ENCODE measurements at places on chromosomes 5 and 9.

- DNase-seq: no peak
Measured at GRCh38 chr9:124218987-124219461, 38.7 kb upstream of the NEK6 start.

DNA sequence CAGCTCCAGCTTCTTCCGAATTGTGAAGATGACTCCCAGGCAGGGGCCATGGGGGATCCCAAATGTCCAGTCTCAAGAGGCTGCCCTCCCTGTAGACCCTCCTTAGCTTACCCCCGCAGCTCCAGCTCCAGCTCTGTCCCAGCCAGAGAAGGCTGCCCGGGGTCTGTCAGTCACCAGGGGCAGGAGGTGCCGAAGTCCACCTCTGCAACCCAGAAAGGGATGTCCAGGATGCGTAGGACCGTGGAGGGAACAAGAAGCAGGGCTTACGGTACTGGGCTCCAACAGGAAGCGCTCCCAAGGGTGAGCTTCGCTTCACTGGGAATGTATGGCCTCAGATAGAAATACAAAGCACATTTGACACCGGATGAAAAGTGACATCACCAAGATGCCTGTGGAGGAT is 6.0 kb downstream of the IPPK start:
- DNase-seq: no peak

DNA sequence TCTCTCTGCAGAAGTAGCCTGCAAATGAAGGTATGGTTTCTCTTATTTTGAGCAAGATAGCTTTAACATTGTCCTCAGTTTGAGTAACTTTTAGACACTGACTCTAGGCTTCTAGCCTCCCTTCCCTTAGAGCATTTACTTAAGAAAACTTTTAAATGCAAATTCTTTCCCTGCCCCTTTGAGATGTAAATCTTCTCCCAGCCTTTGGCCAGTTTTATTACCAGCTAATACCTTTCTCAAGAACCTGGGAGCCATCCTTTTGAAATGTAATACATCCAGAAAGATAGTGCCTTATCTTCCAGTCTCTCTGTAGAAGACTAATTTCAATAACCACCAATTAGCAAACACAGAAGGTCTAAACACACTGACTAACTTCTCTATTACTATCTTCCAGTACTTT is 688.9 kb upstream of the CDH9 start:
- no peak for DNase-seq

DNA sequence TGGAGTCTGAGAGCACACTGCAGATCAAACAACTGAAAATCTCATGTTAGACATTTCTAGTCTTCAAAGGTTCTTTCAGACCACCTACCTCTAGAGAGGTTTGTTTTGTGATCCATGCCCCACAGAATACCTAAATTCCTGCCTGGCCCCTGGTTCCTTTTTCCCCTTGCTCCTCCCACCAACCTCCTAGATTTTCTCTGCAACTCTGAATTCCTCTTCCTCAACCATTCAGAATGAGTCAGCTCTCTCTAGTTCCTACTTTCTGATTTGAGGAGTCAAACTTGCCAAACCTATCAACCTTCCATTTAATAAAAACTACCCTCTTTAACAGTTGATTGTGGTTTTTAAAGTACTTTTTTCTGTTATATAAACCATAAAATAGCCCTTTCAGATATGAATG is 83.2 kb upstream of the ZNF462 start:
- no peak for DNase-seq

DNA sequence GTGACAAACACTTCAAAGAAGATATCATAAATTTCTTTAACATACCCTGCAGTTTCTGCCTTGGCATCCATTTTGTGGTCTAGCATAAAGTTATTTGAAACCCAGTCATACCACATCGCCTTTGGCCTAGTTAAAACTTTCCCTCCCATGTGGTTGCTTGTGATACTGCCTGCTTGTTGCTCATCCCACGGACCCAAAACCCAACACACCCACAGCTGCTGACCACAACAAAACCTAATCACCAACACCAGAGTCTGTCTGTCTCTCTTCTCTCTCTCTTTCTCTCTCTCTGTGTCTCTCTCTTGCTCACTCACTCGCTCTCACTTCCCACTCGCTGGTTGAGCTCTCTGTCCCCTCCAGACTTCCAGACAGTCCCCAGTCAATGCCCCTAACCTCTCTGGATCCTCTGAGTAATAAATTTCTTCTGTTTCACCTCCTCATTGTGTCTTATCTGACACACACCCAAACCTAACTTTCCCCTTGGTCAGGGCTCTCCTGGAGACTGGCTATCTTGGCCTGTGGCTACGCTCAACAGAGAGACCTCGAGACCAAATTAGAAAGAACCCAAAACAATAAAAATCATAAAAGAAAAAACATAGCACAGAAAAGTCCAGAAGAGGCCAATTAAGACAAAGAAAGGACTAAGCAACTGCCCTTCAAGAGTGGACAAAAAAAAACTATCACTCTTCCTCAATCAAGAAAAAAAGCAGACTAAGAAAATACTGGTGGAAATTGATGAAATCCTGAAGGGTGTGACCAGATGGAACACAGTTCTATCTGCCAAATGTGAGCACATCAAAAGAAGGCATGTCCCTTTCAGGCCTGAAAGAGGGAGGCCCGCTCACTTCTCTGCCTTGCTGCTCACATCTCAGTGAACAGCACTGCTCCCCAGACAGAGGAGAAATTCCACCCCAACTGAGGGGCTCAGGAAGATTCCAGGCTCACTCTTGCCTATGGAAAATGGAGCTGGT is 41.5 kb downstream of the TTLL11 start:
- no peak for DNase-seq

DNA sequence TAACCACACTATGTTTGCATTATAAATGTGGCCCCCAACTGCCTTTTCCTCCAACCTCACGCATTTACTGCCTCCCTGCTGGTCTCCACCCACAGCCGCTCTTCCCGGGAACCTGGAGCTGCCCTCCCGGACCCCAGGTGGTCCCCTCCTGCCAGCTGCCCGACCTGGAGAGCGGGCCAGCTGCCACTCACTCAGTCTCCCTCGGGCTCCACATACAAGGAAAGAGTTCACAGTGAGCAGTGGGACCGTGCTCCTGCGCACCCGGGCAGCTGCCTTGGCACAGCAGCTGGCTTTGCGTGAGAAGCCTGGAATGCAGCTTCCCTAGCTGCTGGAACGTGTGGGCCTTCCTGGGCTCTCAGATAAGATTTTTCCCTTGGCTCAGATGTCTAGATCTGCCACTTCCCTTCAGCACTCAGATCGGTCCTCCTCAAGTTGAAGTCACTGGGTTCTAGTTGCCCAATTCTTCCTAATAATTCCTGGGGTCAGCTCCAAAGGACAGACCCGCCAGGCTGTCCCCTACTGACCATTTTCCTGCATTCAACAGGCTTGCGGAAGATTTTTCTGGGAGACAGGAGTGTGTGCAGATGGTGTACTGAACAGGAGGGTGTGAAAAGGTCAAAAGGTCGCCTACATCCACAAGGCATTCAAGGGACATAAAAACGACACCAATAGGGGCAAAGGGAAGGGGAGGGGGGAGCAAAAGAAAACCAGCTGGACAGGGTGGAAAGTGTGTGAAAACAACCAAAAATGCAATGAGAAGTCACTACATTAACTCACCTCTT is 69.1 kb downstream of the MYO10 start:
- no peak for DNase-seq

- no peak for DNase-seq
Measured at GRCh38 chr5:96117771-96118651, 156.4 kb upstream of the ELL2 start.

GRCh38 chr5:95861221-95861863 is 38.8 kb upstream of the GLRX start:
- no peak for DNase-seq

DNA sequence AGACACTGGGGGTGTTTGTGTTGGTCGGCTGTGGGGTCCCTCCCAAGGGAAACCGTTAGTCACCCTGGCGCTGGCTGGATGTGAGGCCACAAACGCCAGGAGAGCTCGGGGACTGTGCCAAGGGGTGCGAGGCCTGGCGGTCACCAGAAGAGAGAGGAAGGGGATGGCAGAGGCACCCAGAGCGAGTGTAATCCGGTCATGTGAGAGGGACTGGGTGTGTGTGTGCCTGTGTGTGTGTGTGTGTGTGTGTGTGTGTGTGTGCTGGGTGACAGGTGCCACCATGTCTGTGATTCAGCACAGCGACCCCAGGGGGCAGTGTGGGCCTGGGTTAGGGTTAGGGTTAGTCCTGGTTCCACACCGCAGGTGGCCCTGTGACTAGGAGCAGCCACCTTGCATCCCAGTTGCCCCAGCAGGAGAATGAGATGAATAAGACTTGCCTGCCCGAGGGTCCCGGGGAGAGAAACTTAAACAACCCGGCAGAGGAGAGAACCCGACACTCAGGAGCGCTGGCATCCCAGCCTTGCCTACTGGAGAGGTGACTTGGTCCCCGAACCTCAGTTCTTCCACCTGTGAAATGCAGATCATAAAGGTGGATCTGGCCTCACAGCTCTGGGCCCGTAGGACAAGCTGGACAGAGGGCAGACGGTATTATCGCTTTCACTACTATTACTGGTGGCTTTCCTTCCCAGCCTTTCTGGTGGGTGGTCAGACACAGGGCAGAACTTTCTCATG is 1.4 kb upstream of the ADAMTSL2 start:
- no peak for DNase-seq

- no peak for DNase-seq
Measured at GRCh38 chr9:88890546-88890945, 100.7 kb upstream of the S1PR3 start.

DNA sequence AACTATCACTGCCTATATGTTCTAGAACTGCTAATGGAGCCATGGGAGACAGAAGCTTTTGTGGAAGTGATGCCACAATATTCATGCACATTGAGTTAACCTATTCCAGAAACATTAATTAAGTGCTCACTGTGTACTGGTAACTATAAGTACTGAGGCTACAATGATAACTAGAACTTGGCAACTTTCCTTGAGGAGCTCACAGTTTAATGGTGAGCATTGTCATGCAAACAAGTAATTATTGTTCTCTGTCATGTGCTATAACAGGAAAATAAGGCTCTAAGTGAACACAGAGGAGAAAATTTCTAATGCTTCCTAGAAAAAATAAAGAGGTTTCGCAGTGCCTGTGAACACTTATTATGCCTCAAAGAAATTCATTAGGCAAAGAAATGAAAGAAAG is 142.2 kb downstream of the BAAT start:
- peak; percentile 78 for DNase-seq

DNA sequence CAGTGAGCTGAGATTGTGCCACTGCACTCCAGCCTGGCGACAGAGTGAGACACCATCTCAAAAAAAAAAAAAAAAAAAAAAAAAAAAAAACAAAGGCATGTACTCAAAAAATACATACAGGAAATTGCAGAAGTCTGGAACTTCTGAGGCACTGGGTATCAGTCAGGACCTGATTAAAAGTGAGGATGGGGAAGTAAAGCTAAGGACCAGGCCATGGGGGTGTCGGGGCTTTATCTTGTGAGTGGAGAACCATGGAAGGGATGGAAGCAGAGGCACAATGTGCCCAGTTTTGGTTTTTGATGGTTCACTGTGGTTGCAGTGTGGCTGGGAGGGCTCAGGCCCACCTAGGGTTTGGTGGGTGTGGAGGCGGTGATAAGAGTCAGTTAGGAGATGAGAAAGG is 212.7 kb upstream of the PIK3R1 start:
- DNase-seq: no peak

GRCh38 chr5:59095480-59095879 is 512.6 kb downstream of the RAB3C start:
- DNase-seq: no peak

DNA sequence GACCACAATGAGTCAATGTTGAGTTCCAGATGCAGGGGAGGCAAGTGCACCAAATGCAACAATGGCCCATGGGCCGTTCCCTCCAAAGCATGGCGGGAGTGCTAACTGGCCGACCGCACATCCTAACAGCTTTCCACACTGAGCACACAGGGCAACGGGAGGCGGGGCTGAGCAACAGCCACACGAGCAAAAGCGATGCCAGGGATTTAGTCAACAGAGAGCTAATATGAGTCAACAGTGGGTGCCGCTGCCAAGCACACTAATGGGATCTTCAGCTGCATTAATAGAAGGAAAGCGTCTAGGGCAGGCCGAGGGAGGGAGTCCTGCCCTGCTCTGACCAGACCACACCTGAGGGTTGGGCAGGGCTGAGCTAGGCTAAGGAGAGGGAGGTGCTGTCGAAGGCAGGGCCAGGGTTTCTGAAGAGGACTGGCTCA is 4.6 kb downstream of the EPB41L4B start:
- DNase-seq: peak; percentile 80

GRCh38 chr5:5645198-5645597 is 222.7 kb downstream of the ICE1 start:
- no peak for DNase-seq

GRCh38 chr5:103480246-103480645 is 82.3 kb downstream of the NUDT12 start:
- DNase-seq: no peak

GRCh38 chr9:33690143-33690933 is 105.0 kb upstream of the PRSS3 start:
- DNase-seq: no peak

DNA sequence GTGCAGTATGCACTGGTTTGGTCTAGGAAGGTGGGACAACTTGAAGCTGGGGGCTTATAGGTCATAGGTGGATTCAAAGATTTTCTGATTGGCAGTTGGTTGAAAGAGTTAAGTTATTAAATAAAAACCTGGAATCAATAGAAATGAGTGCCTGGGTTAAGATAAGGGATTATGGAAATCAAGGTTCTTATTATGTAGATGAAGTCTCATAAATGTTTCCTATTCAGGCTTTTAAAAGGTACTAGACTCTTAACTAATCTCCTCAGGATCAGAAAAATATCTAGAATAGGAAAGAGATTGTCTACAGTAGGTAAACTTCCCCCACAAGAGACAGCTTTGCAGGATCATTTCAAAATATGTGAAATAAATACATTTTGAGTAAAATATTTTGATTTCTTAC is 163.3 kb upstream of the FBN2 start:
- no peak for DNase-seq

DNA sequence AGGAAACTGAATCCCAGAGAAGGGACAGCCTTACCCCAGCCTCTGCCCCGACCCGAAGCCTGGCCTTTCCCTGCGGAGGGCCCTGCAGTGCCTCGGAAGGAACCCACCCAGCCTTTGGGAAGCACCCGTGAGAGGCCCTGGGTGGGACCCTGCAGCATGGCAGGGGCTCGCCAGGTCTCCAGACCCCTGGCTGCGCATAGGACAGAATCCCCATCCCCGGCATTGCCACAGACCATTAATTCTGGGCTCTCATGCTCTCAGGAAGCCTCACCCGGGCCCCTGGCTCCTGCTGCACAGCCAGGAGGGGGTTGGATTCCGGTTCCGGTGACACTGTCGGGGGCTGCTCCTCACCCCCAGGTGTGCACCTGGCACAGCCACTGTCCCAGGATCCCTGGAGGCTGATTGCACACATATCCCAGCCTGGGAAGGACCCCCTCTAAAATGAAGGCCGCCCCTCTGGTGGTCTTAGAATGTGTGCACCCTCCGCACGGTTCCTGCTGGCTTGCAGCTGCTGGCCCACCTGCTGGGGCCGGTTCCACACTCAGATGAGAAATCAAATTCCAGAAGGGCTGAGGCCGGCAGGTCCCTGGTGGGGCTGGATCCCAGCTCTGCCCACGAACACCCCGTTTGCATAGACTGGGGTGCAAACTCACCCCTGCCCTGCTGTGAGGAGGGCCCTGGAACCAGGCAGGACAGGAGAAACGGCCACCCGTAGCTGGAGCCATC is 4.7 kb downstream of the EGFL7 start:
- no peak for DNase-seq

All from hippocampal formation (tissue), 2 donors.